Activated naive CD4-positive, alpha-beta T cell treated with anti-CD3 and anti-CD28 coated beads for 36 hours (primary cell): ENCODE measurements at places on chromosomes 3 and 15.

DNA sequence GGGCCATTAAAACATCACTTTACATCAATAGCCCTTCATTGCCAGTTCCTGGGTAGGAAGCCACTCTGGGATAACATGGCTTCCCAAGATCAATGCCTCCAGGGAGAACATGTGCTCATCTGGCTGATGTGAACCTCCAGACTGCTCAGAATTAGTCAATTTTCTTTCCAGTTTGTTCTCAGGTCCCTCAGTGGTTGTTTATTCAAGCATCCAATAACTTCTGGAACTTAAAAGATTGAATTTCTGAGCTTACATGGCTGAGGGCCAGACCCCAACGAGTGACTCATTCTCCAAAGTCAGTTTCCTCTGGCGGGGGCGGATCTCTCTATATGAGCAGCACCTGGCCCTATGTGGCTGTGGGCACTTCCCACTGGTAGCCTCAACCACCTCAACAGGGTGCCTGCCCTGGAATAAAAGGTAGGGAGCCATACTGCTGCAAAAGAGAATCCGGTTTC, 34.0 kb downstream of the LYZL4 start:
- peak; percentile 70 for DNase-seq

DNA sequence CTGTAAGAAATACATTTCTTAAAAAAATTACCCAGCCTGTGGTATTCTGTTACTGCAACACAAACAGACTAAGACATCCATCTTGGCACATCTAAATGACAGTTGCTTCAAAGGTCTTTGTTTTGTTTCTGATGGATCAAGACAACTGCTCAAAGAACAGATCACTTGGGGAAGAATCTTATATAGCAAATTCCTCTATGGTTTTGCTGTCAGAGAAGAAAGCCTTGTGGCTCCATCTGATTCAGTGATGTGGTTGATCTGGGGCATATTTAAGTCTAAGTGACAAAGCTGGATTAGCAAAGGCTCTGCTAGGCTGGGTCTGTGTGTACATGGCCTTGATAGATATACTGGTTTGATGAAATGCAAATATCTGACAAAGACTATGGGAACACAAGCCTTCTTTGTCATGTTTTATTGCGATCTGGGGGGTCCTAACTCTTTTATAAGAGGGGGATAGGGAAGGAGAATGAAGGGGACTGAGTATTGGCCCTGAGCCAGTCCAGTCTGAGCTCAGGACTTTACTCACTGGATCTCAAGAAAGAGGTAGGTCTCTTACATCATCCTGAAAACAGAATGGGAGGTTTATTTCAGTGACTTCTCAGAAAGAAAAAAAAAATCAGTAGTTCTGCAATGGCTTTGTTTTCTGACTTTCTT, 14.3 kb upstream of the LIMD1 start:
- DNase-seq: no peak

DNA sequence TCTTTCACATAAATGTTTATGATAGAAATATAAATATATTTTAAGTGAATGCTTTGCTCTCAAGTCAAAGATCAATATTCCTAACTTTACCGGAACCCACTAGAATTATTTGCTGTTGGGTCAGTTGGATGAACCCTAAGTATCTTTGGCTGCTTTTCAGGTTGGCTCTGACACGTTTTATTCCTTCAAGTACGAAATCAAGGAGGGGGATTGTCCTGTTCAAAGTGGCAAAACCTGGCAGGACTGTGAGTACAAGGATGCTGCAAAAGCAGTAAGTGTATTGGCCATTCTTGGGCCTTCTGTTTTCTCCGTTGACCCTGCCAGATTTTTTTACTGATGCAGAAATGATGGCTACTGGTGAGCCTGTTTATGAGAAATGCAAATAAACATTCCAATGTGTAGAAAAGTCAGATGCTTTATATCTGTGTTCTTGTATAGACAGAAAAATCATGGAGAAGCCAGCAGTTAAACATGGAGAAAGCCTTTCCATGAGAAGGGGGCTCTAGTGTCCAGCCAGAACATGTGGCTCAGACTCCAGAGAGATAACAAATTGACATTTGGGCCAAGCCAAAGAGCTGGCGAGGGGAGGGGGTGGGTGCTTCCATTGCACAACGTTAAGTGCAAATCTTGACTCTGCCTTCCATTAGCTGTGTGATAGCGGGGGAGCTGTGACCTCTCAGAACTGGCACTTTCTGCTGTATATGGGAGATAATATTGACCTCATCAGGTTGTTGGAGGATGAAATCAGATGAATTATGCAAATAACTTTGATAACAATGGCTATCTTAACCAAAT, 3.0 kb downstream of the KNG1 start:
- no peak for DNase-seq

DNA sequence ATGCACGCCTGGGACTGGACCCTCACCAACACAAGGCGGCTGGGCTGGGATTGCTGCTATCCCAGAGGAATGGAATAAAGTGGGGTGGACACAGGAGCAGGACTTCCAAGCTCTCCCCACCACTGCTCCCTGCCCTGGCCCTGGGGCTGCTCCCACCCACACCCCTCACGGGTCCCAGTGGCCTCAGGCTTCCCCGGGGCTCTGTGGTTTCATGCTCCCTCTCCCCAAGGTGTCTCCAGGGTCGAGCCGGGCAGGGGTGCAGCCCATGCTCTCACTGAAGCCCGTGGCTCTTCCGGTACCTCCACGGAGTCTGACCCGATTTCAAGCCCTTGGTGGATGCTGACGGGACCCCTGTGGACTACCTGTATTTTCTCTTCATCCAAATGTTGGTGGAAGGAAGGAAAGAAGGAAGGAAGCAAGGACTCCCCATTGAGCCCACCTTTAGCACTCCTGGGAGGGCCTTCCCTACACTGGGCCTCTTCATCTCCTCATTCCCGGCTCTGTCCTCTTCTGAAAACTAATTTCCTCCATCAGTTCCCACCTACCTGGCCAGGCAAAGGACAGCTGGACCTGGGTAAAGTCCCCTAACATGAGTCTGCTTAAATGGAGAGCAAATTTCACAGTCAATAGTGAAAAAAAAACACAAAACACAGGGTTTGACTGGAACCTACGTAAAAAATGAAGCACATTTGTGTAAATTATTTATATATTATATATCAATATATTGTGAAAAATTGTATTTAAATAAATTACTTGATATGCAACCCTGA, 44.0 kb upstream of the PCSK6 start:
- no peak for DNase-seq

DNA sequence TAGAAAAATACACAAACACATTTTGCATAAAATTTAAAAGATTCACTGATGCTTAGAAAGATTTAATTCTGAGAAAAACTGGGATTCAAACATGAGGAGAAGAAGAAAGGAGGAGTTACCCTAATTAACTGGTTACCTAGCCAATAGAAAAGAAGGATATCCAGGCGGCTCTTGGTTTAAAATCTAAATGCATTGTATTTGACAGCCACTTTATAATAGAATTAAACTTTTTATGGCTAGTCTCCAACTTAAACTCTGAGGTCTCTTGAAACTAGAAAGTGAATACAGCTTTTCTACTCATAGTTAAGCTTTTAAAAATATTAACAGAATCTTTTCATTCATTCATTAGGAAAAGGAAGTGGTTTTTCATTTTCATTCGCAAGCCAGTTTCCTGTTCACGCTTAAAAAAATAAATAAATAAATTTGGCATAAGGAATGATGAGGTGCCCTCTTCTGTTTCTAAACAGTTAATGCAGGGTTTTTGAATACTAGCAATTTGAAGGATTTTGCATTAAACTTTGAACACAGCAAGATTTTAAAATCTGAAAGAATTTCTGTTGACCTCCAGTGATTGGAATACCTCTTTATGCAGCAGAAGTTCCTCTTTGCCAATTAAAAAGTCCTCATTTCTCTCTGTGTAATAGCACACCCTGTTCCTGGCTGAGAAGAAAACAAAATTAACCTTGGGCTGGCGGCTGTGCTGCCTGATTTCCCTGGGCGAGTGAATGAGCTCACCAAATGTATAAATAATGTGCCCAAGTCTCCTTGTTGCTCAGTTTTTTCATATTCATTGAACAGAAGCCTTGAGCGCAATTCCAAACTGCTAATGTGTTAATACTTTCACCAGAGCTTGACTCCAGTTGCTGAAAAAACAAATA, 105.1 kb downstream of the ZMAT3 start:
- DNase-seq: no peak

DNA sequence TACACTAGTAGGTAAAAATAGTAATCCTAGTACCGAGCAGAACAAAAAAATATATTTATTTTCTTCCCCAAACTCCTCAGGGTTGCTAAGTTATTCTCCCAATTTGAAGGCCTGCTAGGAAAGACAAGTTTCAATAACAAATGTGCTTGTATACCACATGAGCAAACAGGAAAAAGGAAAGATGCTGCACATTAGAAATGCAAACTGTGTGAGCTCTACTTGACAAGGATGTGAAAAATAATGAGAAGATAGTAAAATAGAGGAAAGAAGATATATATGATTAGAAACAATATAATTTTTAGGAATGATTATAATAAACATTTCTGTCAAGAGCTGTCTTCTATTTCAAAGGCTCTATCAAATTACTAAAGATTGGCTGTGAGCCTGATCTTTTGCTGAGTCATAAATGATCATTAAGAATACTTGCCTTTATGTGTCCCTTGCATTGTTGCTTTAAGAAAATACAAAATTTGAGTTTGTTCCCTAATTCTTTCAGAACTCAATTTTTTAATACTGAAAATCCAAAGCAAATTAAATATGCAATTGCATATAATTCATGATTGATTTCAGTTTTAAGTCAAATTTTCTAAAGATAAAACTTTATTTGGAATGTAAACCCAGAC, 174.2 kb downstream of the NEK10 start:
- DNase-seq: no peak

GRCh38 chr3:146542978-146543377, 1.4 kb downstream of the PLSCR1 start:
- no peak for DNase-seq
